Activated CD4-positive, alpha-beta T cell treated with anti-CD3 and anti-CD28 coated beads, Interleukin-2, Interleukin-6, amounts not matched to agents 100 ng/mL and 50 ng/mL, durations not matched to agents 16 hours and 8 hours (primary cell): ENCODE measurements at places on chromosomes 4 and X.

DNA sequence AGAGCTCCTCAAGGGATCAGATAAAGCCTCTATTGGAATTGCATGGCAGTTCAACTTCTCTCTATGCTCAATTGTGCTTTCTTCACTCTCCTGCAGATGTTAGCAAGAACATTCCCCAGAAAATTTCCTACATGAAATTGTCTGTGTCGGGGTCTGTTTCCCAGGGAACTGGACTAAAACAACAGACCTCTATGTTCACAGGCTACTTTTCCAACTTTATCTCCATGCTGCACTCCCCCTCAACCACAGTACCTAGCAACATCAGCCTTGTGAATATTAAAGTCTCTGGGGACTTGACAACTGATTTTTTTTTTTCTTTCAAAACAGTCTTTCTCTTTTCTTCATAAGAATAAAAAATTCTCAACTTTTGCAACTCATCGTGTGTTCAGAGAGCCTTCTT lies 1470.8 kb upstream of the ADGRL3 start:
- no peak for DNase-seq

GRCh38 chr4:84691170-84691691 lies 108.3 kb downstream of the CDS1 start:
- peak; percentile 43 for DNase-seq

- no peak for DNase-seq
Measured at GRCh38 chrX:9758021-9758638, 7.5 kb downstream of the GPR143 start.

GRCh38 chr4:141845901-141846300 lies 209.5 kb downstream of the IL15 start:
- DNase-seq = no peak

DNA sequence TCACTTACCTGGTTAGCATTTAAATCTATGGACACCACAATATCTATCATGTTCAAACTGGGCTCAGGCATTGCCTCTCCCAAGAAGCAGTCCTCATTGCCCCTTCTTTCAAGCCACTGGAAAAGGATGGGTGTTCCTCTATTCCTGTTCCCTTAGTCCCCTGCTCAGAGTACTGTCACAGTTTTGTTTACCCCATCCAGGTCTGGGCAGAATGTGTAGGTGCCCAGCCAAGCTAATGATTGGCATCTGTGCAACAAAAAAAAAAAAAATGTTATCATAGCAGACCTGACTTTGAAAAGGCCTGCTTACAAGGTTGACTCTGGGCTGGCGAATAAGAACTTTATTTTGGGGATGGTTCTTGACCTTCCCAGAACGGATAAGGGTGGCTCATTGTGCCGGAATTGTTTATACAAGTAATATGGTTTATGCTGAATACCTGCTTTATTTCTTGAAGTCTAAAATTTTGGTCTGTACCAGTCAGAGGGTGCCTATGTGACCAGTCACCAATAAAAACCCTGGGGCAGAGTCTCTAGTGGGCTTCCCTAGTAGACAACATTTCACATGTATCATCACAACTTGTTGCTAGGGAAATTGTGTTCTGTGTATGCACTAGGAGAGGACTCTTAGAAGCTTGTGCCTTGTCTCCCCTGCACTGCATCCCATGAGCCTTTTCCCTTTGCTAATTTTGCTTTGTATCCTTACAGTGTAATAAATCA lies 47.9 kb downstream of the JADE3 start:
- DNase-seq = no peak

DNA sequence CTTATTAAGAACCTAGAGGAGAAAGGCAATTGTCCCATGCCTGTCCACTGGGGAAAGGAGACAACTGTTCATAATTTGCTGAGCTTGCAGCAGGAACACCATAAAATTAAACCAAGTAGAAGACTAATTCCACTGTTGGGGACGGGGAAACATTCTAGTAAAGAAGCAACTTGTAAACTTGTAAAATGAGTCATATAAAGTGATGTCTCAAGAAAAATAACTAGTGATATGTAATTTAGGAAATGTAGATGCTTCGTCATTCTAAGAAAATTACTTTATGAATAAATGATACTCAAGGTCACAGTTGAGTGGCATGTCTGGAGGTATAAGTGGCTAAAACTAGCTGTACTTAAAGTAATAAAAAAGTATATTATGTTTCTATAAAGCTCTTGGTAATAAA lies 121.2 kb upstream of the MID1 start:
- no peak for DNase-seq

DNA sequence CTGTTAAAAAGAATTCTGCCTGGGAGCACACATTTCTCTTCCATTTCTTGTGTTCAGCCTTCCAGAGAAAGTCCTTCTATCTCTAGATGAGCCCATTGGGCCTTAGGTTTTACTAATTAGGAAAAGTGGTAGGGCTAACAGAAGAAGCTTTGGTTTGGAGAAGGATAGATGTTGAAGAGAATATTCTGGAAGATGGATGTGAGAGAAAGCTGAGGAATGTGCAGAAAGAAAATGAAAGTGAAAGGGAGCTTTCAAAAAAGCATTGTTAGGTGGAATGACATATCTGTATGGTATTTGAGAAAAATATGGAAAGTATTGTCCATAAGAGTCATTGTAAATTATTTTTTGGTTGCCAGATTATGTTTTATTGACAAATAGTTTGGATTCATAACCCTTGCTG lies 474.8 kb upstream of the SLIT2 start:
- DNase-seq = no peak

DNA sequence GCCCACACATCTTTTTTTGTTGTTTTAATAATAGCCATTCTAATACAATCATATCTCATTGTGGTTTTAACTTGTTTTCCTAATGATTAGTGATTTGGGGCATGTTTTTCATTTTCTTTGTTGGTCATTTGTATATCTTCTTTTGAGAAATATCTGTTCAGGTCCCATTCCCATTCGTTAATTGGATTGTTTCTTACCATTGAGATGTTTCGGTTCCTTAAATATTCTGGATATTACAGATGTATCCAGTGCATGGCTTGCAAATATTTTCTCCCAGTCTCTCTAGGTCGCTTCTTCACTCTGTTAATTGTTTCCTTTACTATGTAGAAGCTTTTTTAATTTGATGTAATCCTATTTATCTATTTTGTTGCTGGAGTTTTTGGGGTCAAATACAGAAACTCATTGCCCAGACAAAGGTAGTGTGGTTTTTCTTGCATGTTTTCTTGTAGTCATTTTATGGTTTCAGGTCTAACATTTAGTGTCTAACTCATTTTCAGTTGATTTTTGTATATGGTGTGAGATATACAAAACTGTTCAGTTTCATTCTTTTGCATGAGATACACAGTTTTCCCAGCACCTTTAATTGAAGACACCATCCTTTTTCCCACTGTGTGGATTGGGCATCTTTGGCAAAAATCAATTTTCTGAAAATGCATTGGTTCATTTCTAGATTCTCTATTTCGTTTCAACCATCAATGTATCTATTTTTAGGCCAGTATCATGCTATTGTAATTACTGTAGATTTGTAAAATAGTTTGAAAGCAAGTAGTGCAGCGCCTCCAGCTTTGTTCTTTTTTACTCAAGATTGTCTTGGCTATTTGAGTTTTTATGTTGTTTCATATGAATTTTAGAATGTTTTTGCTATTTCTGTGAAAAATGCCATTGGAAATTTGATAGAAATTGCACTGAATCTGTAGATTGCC lies 195.9 kb downstream of the SCFD2 start:
- DNase-seq = no peak

DNA sequence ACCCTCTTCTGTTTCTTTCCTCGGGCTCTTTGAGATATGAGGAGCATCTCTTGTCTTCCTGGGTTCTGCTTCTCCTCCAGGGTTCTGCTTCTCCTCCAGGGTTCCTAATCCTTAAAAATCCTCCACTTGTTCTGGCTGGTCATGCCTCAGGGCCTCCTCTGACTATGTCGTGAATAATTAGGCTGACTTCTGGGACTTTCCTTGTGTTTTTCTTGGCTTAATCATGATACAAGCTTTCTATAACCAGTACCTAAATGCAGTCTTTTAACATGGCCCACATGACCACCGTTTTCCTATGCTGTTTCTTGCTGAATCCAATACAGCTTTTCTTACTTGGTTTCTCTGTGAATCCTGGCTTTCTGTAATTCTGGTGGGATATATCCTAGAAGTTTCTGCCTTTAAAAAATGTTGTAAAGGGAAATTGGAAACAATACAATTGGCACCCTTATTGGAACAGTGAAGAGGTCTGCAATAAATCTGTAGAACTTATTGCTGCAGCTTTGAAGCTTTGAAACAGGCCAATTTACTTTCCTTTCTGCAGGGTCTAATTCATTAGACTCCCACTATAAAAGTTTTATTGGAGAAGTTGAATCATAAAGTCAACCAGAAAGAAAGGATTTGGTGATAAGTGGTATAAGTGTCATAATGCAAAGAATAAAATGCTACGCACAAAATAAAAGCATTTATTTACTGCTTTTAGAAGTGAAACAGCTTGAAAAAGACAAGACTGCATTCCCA lies 213.1 kb downstream of the UGT8 start:
- DNase-seq = no peak

GRCh38 chrX:144637731-144638130 lies 609.6 kb upstream of the SPANXN1 start:
- no peak for DNase-seq

- no peak for DNase-seq
Measured at GRCh38 chr4:87971866-87972265, 3.6 kb upstream of the SPP1 start.

GRCh38 chr4:148834804-148835631 lies 392.8 kb upstream of the NR3C2 start:
- no peak for DNase-seq

GRCh38 chr4:165630671-165631070 lies 242.4 kb upstream of the TLL1 start:
- DNase-seq = no peak

DNA sequence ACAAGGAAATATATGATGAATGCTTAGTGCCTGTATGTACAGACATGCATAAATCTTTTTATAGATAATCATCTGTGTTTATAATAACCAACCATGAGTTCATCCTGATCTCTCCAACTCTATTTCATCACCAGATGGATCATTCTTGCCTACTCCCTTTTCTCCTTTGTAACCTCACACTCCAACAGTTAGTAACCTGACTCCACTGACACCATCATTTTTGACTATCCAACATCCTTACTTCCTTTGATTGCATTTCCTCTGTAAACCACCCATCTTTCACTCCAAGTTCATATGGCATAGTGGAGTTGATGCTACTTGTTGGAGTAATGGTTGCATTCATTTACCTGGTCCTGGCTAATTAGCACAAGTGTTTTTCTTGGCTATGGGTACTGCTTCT lies 170.6 kb downstream of the ZNF330 start:
- no peak for DNase-seq

GRCh38 chrX:78653118-78653822 lies 5.9 kb downstream of the RTL3 start:
- peak; percentile 49 for DNase-seq

- DNase-seq = no peak
Measured at GRCh38 chr4:186487726-186488125, 67.6 kb downstream of the MTNR1A start.

- peak; percentile 2 for DNase-seq
Measured at GRCh38 chr4:143559757-143560147, 46.2 kb downstream of the SMARCA5 start.

DNA sequence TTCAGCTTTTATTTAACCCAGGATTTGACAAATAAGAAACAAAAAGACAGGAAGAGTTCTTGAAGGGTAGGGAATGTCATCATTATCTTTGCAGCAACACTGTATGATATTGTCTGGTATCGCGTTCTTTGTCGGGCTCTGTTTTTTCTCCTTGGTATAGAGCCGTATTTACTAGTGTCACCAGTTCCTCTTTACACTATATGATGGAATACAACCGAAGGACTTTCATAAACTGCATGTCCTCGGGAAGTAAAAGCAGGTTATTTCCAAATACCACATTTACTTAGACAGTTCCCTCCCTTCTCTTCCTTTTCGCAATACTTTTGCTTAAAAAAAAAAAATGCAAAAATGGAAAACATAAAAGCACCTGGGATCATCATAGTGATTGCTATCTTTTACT lies 96.6 kb upstream of the IL13RA1 start:
- DNase-seq = no peak

DNA sequence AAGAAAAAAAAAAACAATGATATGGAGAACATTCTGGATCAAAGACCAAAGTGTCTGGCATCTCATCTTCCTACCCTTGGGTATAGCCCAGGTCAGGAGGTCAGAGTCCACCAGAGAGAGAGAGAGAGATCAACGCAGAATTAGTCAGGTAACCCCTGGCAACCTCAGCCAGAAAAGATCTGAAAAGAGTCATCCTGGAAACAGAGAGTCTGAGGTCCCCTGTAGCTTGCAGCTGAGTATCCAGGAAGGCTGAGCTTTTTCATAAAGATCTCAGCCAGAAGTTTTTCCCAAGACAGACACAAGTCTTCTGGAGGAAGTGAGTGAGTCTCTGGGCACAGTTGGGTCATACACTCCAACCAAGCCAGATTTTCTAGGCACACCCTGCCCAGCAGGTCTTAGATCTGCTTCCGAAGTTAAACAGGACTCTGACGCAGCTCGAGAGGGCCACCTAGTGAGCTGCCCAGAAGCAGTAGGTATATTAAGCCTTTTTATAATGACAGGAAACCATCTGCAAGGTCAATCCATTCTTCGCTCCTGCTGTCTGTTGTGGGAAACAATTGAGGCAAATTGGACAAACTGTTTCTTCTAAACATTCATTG lies 35.7 kb downstream of the ACE2 start:
- DNase-seq = peak; percentile 49

GRCh38 chrX:152942077-152942442 lies 44.2 kb downstream of the ZNF185 start:
- no peak for DNase-seq

DNA sequence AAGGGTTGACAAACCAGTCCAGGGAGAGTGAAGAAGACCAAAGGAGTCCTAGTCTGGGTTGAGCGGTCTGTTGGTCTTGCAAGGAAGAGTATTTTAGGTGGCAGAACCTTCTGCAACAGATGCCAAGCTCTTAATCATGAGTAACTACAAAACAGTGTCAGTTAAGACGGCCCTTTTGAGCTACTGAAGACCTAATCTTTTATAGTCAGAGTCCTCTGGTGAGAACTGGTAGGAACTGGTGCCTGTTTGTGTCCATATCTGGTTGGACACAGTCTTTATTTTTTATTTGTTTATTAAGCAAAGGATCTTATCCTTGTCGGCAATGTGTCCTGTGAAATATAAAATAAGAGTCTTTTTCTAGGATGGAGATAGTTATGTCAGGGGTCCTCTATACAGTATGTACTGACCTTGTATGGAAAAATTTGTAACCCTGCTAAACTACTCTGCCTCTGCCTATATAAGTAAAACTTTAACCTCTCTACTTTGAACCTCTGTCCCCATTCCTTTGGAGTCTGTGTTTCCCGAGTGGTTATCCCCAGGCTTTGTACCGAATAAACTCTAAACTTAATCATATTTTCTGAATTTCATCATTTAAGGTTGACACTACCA lies 47.1 kb downstream of the FAM13A start:
- no peak for DNase-seq
